ENCODE measurements at places on chromosomes 7 and 10.

GRCh38 chr7:97015279-97015678 is 9.4 kb downstream of the DLX5 start:
- DNase-seq = no peak

- no peak for DNase-seq
Observed at GRCh38 chr7:141585592-141586510, 34.6 kb downstream of the AGK start.

GRCh38 chr10:63258920-63259678 is 126.0 kb downstream of the NRBF2 start:
- DNase-seq = no peak

- no peak for DNase-seq
Observed at GRCh38 chr10:35887685-35888084, 245.6 kb upstream of the FZD8 start.

All from effector CD4-positive, alpha-beta T cell (primary cell).